Tibial artery (tissue), 4 donors: ENCODE measurements at places on chromosomes 13 and 19.

DNA sequence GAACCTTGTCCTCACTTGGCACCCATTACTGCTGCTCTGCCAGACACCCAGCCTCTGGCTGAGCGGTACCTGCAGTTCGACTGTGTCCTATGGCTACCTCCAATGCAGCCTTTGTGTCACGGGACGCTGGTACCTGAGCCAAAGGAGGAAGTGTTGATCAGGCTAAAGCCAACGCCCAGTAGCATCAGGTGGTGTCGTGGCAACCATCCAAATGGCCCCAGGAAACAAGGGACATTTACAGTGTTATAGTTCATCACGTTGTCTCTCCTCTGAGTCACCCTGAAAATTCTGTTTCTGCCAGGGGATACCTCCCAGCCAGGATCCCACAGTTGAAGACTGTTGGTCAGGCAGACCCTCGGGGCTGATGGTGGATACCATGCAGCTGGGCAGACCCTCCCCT lies 10.1 kb downstream of the RHPN2 start:
- no peak overlapping the region for H3K4me3 ChIP-seq
- no peak for DNase-seq
- no peaks in the 10 kb centered on the region for H3K36me3 ChIP-seq
- H3K27me3 ChIP-seq = no peaks in the 10 kb centered on the region
- no peaks in the 10 kb centered on the region for H3K4me1 ChIP-seq

DNA sequence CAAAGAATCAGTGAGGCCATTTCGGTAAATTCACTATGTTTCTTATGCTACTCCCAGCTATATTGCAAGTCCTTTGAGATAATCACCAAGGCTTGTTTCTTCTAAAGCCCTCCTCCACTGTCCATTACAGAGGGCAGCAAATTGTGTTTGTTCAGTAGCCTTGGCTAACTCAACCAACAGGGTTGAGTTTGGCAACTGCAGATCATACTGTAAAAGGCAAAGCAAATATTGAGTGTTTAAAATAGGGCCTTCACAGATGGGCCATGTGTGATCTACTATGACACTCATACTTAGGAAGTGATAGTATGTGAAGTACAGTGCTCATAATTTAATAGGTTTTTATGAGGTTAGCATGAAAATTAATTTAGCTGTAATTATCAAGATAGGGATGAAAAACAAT lies 171.3 kb downstream of the DACH1 start:
- no peaks in the 10 kb centered on the region for H3K36me3 ChIP-seq
- H3K27me3 ChIP-seq = no peaks in the 10 kb centered on the region
- no peak overlapping the region for H3K4me3 ChIP-seq
- H3K27ac ChIP-seq = no peak overlapping the region
- DNase-seq = no peak

GRCh38 chr19:48433337-48433736 lies 12.4 kb upstream of the GRWD1 start:
- no peaks in the 10 kb centered on the region for H3K27me3 ChIP-seq
- H3K4me1 ChIP-seq = no peaks in the 10 kb centered on the region
- H3K4me3 ChIP-seq = no peak overlapping the region
- no peak for DNase-seq
- no peaks in the 10 kb centered on the region for H3K36me3 ChIP-seq
- no peak overlapping the region for H3K27ac ChIP-seq

- no peaks in the 10 kb centered on the region for H3K27me3 ChIP-seq
- no peaks in the 10 kb centered on the region for H3K36me3 ChIP-seq
- no peaks in the 10 kb centered on the region for H3K4me1 ChIP-seq
Observed at GRCh38 chr13:98326291-98326690, 149.2 kb upstream of the RNF113B start.

DNA sequence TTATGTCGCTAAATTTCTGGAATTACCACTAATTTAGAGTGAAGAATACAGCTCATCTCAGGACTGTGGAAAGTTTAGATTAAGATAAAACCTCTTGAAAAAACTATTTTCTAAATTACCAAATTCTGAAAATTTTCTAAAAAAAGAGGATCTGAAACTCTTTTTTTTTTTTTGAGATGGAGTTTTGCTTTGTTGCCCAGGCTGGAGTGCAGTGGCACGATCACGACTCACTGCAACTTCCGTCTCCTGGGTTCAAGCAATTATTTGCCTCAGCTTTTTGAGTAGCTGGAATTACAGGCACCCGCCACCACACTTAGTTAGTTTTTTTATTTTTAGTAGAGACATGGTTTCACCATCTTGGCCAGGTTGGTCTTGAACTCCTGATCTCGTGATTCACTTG lies 16.6 kb upstream of the ZNF253 start:
- no peaks in the 10 kb centered on the region for H3K36me3 ChIP-seq
- no peak for DNase-seq
- H3K4me1 ChIP-seq = no peaks in the 10 kb centered on the region
- H3K27me3 ChIP-seq = no peaks in the 10 kb centered on the region

DNA sequence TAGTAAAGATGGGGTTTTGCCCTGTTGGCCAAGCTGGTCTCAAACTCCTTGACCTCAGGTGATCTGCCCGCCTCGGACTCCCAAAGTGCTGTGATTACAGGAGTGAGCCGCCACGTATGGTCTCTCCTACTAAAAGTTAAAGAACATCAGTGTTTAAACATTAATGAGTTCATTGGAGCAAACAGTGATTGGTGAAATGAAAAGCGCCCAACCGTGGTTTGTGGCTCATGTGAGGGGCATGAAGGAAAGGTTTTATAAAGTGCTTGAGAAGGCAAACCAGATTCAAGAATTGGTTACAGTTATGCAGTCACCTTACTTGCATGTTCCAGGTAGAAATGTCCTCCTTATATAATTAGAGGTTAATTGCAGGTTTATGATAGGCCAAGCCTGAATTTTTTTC lies 109.5 kb downstream of the ZNF675 start:
- no peaks in the 10 kb centered on the region for H3K36me3 ChIP-seq
- no peaks in the 10 kb centered on the region for H3K4me1 ChIP-seq
- no peaks in the 10 kb centered on the region for H3K27me3 ChIP-seq
- no peak overlapping the region for H3K27ac ChIP-seq

- no peaks in the 10 kb centered on the region for H3K4me1 ChIP-seq
- no peak for DNase-seq
- H3K27ac ChIP-seq = no peak overlapping the region
- no peaks in the 10 kb centered on the region for H3K27me3 ChIP-seq
- H3K4me3 ChIP-seq = no peak overlapping the region
Observed at GRCh38 chr13:97866346-97866745, 87.1 kb upstream of the IPO5 start.

- no peak overlapping the region for H3K27ac ChIP-seq
- no peak overlapping the region for H3K4me3 ChIP-seq
- no peaks in the 10 kb centered on the region for H3K36me3 ChIP-seq
- H3K27me3 ChIP-seq = no peaks in the 10 kb centered on the region
- no peaks in the 10 kb centered on the region for H3K4me1 ChIP-seq
- DNase-seq = no peak
Observed at GRCh38 chr13:82323101-82323500, 1559.2 kb downstream of the SLITRK1 start.

DNA sequence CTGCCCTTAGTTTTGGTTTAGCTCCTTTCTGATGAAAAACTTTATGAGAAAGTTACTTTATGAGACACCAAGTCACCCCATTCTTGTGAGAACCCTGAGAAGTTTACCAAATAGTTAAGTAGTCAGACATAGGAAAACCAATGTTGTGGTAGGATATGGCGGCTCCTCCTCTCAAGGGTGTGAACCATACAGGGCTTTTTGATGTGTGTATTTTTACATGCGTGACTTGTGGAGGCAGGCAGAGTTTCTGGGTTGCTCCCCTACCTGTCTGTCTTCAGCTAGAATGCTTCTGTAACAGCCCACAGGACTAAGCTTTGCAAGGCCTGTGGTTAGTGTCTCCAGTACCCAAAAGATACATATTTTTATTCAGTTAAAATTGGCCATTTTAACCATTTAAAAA lies 18.3 kb downstream of the UBAC2 start:
- H3K4me1 ChIP-seq = peaks cover 27% of the 10 kb centered on the region
- H3K4me3 ChIP-seq = no peak overlapping the region
- H3K27ac ChIP-seq = no peak overlapping the region
- peaks cover 4% of the 10 kb centered on the region for H3K36me3 ChIP-seq

GRCh38 chr13:26614721-26615120 lies 57.2 kb downstream of the WASF3 start:
- no peaks in the 10 kb centered on the region for H3K27me3 ChIP-seq
- no peaks in the 10 kb centered on the region for H3K36me3 ChIP-seq
- no peaks in the 10 kb centered on the region for H3K4me1 ChIP-seq
- no peak for DNase-seq

DNA sequence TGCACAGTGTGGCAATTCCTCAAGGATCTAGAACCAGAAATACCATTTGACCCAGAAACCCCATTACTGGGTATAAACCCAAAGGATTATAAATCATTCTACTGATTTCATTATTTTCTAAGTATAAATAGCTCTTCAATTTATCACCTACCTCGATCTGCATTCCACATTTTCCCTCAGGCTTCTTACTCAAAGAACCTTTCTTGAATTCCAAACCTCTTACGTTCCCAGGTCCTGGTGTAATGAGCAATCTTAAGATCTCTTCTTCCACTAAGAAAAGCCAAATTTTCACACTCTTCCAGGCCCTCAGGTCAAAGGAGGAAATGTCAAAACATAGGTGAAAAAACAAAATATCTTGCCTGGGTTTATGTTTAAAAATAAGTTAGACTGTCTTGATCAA lies 237.3 kb upstream of the GPC6 start:
- no peak for DNase-seq
- no peaks in the 10 kb centered on the region for H3K27me3 ChIP-seq
- no peak overlapping the region for H3K27ac ChIP-seq
- no peaks in the 10 kb centered on the region for H3K4me1 ChIP-seq
- no peak overlapping the region for H3K4me3 ChIP-seq

DNA sequence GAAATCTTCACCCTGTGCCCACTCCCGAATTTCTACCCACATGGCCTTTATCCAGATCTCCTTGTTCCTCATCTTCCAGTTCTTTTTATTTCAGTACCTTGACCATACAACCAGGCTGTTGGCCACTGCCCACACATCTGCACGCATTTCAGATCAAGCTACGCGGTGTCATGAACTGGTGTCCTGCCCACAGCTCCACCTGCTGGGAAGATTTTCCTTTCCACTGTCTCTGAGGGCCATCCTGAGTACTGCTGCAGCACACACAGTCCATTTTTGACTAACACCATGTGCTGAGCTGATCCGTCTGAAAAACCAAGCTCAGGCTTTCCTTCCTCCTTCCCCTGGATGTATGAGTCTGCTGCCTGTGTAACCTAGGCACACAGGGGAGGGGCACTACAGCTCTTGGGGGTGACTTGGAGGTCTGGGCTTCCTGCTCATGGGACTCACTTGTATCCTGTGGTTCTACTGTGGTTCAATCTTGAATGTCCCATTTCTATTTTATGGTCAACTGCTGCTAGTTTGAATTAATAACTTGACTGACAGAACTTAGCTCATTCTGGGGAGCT lies 71.9 kb downstream of the WASF3 start:
- DNase-seq = no peak
- H3K27me3 ChIP-seq = no peaks in the 10 kb centered on the region
- H3K4me3 ChIP-seq = no peak overlapping the region

DNA sequence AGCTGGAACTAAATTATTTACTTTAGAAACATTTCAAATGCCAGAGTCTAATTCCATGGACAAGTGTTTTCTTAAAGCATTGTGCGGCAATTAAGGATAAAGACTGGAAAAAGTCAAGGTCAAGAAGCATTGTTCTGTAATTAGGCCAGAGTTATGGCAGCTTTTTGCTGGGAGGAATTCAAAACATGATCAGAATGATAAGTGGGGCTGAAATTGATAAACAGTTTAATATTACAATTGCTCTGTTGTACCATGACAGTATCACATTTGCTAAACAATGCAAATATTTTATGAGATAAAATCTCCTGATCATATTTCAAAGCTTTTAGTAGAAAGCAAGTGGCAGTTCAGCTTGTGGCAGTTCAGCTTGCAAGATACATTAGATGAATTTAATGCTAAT lies 513.7 kb downstream of the GPC6 start:
- DNase-seq = no peak
- H3K27ac ChIP-seq = no peak overlapping the region
- peaks cover 42% of the 10 kb centered on the region for H3K4me1 ChIP-seq
- H3K27me3 ChIP-seq = no peaks in the 10 kb centered on the region

DNA sequence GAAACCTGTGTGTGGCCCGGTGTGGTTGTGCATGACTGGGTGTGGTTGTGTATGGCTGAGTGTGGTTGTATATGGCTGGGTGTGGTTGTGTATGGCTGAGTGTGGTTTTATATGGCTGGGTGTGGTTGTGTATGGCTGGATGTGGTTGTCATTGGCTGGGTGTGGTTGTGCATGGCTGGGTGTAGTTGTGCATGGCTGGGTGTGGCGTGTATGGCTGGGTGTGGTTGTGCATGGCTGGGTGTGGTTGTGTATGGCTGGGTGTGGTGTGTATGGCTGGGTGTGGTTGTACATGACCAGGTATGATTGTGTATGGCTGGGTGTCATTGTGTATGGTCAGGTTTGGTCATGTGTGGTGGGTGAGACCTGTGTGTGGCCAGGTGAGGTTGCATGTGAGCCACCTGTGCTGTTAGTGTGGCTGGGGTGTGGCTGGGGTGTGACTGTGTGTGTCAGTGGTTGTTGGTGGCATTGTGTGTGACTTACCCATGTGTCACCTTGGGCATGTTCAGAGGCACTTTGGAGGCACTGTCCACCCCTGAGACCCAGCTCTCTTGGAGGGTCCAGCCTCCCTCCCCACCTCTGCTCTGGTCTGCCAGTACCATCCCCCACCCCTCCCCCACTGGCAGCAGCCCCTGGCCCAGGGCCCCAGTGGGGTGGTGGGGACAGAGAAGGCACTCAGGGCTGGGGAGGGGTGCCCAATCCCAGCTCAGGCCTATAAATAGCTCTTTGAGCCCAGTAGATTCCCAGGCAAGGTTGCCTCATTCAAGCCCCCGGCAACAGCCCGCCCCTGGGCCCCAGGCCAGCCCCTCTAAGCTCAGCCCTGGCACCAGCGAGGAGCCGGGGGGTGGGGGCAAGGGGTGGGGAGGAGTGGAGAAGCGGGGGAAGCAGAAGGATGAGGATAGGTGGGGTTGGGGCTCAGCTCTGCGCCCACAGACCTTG lies 3.9 kb upstream of the NCAN start:
- H3K27me3 ChIP-seq = peaks cover 2% of the 10 kb centered on the region
- no peak overlapping the region for H3K4me3 ChIP-seq
- H3K36me3 ChIP-seq = no peaks in the 10 kb centered on the region
- no peaks in the 10 kb centered on the region for H3K4me1 ChIP-seq

DNA sequence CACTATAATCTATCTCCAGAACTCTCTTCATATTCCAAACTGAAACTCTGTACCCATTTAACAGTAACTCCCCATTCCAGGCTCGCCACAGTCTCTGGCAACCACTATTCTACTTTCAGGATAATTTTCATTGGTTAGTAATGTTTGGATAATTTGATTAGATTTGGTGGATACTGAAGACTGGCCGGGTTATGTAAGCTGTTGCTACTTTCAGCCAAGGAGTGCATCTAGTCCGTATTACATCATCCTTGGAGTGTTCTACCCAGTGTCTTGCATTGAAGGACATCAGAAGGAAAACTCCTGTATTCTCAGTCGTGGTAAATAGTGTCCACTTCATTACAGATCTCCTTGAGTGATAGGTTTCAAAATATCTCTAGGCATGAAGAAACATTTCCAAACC lies 60.5 kb downstream of the PCCA start:
- H3K4me1 ChIP-seq = no peaks in the 10 kb centered on the region
- no peak overlapping the region for H3K27ac ChIP-seq
- no peak for DNase-seq
- H3K4me3 ChIP-seq = no peak overlapping the region

- H3K36me3 ChIP-seq = no peaks in the 10 kb centered on the region
- no peaks in the 10 kb centered on the region for H3K4me1 ChIP-seq
- H3K4me3 ChIP-seq = no peak overlapping the region
- no peaks in the 10 kb centered on the region for H3K27me3 ChIP-seq
- no peak overlapping the region for H3K27ac ChIP-seq
- no peak for DNase-seq
Observed at GRCh38 chr19:37983153-37983552, 76.1 kb downstream of the SIPA1L3 start.
